ENCODE measurements at places on chromosomes 2 and 18. TPM values are rescaled to one million over a fixed set of nuclear protein-coding genes. Genes with fewer than 3 reads are reported as not detected.
A peak's percentile ranks its signal among the peaks of the same experiment; 100 is the strongest.

DNA sequence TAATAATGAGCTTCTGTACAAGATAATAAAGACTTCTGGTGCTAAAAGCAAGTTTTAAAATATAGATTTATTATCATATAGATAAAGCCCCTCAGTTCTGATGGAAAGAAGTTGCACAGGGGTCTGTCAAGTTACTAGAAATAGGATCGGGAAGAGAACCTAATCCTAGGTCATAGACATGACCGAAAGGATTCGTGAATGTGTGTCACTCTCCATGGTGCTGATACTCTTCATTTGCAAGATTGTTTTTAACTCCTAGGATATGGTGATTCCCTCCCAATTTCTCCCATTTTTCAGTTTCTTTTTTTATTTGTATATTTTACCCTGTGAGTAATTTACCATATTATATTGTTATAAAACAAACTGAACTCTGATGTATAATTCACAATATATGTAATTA is 58.9 kb upstream of the CTNNA2 start:
- no peak for DNase-seq

DNA sequence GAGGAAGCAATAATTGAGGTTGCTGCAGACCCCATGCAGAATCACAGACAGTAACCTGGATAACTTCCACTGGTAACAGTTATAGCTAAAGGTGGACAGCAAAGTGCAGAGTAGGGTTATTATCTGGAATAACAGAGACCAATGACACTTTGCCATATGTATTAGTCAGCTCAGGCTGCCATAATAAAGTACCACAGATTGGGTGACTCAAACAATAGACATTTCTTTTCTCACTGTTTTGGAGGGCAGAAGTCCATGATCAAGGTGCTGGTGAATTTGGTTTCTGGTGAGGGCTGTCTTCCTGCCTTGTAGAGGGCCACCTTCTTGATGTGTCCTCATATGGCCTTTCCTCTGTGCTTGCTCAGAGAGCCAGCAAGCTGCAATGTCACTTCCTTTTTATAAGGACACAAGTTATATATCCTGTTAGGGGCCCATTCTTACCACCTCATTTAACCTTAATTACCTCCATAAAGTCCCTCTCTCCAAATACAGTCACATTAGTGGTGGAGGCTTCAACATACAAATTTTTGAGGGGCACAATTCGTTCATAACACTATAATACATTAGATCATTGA is 191.0 kb upstream of the LRP1B start:
- DNase-seq, result no peak

DNA sequence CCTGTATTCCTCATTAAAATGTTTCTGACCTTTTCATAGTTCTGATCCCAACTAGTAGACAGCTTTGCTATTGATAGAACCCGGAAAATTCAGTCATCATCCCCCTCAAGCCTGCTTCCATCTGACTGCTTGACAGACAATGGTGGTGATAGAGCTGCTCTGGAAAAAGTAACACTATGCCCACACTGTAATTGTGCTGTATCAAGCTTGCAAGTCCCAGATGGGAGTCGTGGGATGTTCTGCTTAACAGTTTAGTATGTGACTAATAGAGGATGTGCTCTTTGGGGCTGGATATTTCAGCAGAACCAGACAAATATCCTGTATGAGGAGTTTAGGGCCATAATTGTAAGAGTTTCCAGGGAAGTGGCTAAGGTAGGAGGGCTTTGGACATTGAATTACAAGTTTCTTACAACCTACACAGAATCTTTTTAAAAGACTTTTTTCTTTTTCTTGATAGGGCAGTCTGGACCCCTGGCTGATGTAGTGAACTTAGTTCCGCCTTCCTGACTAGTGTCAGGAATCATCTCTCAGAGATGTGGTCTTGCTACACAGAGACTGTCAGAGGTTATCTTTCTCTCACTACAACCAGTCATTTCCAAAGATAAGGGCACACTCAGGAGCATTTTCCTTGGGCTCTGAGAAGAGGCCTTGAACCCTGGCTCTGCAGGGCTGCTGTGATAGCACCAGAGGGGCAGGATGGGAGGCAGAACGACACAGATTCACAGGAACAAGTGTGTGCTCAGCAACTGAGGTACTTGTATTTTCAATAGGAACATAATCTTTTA is 158.0 kb upstream of the RBMS1 start:
- no peak for DNase-seq

DNA sequence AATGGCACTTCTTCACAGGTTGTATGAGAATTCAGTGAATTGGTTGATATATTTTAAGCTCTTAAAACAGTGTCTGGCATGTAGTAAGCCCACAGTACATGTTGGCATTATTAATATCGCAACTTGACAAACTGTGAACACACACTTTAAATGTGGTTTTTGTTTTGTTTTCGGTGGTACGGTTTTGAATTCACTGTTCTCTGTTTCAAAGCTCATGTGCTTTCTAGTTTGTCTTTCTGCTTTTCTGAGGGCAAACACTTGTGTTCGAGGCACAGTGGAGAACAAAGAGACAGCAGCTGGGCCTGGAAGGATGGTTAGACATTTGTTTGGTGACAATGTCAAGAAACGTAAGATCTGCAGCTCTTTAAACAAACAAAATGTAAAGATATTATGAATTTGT is 276.5 kb upstream of the MC4R start:
- no peak for DNase-seq

DNA sequence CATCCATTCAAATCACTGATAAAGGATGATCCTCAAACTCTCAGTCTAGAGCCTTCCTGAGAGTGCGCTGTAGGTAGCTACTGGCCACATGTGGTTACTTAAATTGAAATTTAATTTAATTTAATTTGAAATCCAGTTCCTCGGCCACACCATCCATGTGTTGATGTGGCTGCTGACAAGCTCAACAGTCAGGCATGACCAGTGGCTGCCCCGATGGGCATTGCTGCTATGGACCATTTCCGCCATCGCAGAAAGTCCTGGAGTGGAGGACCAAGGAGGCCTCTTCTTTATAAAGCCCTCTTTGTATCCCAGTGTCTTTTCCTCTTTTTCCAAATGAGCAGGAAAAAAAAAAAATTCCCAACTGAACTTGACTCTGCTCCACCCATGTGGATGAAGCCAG is 100.6 kb downstream of the HDAC4 start:
- no peak for DNase-seq

GRCh38 chr2:67503066-67503795 is 106.1 kb downstream of the ETAA1 start:
- DNase-seq, result peak; percentile 23

GRCh38 chr2:64751286-64752260 is 97.9 kb upstream of the SERTAD2 start:
- DNase-seq, result peak; percentile 100

- no peak for DNase-seq
Measured at GRCh38 chr18:45218436-45218835, 396.8 kb upstream of the SLC14A2 start.

- no peak for DNase-seq
Measured at GRCh38 chr18:45280481-45281276, 334.6 kb upstream of the SLC14A2 start.

GRCh38 chr2:233056961-233057605 is 3.1 kb upstream of the INPP5D start:
- DNase-seq, result no peak

- DNase-seq, result peak; percentile 9
Measured at GRCh38 chr2:67694445-67694844, 297.3 kb downstream of the ETAA1 start.

- DNase-seq, result peak; percentile 16
Measured at GRCh38 chr2:179049203-179049545, 763 bp downstream of the CCDC141 start.

DNA sequence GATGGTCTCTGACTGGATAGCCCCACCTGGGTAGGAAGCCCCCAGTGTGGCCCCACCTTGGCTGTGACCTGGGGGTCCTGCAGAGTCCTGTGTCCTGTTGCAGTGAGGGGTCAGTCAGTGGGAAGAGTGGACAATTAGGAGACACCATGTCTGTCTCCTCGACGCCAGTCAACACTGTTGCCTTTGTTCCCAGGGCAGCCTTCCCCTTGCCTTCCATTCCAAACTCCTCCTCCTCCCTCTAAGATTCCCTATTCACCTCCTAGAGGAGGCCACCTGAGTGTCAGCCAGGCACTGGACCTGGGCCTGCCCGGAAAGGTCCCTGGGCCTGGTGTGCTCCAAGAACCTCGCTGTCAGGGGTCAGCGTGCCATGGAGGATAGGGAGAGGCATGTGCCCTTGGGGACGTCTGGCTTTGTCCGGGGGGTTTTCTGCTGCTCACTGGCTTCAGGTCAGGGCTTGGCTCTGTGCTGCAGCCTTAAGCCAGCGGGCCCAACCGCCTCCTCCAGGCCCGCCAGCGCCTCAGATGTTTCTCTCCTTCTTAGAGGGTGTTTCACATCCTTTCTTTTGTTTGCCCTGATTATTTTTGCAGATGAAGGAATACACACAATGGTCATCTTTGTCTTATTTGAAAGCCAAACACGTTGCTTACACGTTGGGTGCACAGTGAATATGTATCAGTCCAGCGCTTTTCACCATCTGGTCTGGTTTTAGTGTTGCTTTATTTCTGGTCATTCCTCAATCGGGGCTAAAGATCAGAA is 68.9 kb downstream of the HPCAL1 start:
- no peak for DNase-seq

- peak; percentile 55 for DNase-seq
Measured at GRCh38 chr18:55998071-55998522, 410.1 kb upstream of the TCF4 start.

DNA sequence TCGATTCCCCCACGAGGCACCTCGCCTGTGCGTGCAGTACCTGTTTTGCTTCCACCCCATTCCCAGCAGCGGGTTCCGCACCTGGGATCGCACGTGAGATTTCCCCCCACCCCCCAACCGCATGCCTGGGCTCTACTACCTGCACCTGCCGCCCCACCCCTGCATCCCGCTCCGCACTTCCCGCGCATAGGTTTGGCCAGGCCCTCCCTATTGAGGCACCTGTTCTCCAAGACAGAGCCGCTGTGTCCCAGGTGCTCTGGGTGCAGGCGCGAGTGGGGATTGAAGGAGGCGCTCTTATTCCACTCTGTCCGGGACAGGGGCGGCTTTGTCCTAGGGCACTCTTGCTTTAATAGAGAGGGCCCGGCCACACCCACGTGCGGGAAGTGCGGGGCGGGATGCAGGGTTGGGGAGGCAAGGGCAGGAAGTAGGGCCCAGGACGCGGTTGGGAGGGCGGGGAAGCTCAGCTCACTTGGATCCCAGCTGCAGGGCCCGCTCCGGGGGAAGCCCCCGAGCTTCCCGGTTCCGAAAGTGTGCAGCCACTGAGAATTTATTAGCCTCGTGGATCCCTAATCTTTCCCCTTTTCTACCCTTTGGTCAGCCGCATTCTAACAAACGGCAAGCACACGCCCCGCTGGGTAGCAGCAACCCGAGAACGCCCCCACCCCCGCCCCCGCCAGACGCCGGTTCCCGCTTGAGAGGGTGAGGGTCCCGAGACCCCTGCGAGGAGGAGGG is 670 bp upstream of the MOCOS start:
- DNase-seq, result peak; percentile 18

- DNase-seq, result no peak
Measured at GRCh38 chr2:45254025-45254424, 244.8 kb upstream of the SIX2 start.

DCC gene
- not detected for total RNA-seq

FAM117B gene
- total RNA-seq, result 1.3 TPM

NPPC gene
- total RNA-seq, result not detected

LRATD1 gene
- 3.0 TPM for total RNA-seq

TBR1 gene
- not detected for total RNA-seq

CDKL4 gene
- total RNA-seq, result 1.6 TPM

PTMA gene
- total RNA-seq, result 274 TPM

C1QL2 gene
- total RNA-seq, result 0.27 TPM

RTP5 gene
- 0.08 TPM for total RNA-seq
